Stimulated activated CD8-positive, alpha-beta memory T cell treated with anti-CD3 and anti-CD28 coated beads, Interleukin-15, amount 100 ng/mL, for 48 hours (primary cell): ENCODE measurements at places on chromosomes 1 and 21.
A peak's percentile ranks its signal among the peaks of the same experiment; 100 is the strongest.

DNA sequence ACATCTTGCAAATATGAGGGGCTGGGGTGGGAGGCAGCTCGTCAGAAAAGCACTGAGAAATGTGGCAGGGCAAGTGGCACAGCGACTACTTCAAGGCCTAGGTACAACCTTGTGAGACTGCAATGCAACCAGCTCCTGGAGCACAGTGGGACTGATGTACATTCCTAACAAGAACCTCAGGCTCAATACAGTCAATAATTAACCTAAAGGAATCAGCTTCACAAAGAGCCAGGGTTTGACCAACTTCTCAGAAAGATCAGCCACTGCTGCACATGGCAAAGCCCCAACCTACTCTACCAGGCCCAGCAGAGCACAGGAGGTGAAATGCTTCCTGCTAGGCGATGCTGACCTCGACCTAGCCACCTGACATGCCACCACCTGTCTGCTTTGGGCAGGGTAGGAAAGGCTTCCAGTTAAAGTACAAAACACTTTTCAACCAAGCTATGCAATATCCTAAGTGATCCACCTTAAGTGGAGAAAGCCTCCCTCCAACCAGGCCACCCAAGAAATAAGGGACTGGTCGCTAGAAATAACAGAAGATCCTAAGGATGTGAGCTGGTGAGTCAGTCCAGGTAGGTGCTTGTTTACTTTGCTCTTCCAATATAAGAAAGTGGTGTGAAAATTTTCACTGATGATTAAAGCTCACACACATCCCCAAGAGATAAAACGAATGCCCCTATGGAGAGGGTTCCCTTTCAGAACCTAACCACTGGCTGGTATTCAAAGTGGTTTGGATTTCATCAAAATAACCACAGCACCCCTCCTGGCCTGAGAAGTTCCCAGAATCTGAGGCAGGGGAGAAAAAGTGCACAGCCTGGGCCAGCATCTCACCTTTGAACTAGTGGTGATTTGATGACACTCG lies 2.1 kb downstream of the RIPK4 start:
- no peak for DNase-seq

- no peak for DNase-seq
Measured at GRCh38 chr1:235022341-235022980, 106.2 kb downstream of the TOMM20 start.

GRCh38 chr1:30738040-30738714 lies 14.8 kb upstream of the MATN1 start:
- no peak for DNase-seq

DNA sequence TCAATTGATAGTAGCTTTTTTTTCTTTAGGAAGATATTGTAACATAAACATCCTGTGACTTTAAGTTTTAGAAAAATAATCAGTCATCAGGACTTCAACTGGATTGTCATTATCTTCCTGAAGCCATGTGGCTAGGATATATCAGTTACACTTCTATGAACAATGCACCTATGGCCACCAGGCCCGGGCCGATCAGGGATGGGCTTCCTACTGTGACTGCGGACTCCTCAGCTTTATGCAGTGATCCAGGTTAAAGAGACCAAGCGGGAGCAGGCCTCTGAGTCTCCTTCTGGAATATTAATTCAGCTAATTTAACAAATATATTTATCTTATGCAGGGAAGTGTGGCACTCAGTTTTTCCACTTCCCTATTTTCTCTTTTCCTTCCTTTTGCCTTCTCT lies 200.6 kb downstream of the ADGRL2 start:
- no peak for DNase-seq

DNA sequence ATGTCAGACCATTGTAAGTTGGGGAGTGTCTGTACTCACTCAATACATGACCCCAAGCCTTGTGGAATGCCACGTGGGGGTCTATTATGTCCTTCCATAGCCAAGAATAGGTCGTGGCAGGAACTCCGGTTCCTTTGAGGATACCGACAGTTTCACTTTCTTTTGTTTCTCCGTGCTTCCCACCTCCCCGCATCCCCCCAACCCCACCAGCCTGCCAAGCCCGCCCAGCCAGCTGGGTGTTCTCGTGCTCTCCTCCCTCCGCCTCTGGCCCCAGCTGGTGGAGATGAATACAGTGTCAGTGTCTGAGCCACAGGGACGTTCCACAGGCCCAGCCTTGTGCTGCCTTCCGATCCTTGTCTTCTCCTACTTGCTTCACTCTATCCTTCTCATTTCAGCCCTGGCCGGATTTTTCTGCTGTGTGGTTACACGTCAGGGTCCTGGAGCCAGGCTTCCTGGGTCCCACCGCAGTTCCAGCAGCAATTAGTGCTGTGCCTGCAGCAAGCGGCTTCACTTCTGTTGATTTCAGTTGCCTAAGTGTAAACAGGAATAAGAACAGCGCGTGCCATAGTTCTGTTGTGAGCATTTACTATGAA lies 4.1 kb upstream of the AGTRAP start:
- no peak for DNase-seq

GRCh38 chr1:56057466-56058405 lies 521.6 kb downstream of the PLPP3 start:
- no peak for DNase-seq

DNA sequence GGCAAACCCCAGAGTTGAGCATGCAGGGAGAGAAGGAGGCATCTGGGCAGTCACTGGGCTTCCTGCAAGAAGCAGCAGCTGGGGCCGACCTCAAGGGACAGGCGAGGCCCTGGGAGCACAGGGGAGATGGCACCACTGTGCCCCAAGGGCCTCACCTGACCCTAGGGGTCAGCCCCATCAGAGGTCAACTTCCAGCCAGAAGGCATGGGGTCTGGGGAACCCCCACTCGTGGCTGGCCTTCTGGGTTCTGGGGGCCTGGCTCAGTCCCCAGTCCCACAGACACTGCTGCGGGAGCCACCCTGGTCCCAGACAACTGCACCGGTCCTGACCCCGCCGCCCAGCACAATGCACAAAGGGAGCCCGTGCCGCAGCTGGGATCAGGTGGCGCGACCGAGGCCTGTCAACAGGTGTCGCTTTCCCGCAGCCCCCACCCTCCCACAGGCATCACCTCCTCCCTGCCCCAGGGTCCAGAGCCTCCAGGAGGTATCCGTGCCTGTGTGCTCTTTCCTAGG lies 6.2 kb downstream of the WNT9A start:
- no peak for DNase-seq

GRCh38 chr1:107433635-107434360 lies 293.0 kb downstream of the NTNG1 start:
- DNase-seq, result no peak

DNA sequence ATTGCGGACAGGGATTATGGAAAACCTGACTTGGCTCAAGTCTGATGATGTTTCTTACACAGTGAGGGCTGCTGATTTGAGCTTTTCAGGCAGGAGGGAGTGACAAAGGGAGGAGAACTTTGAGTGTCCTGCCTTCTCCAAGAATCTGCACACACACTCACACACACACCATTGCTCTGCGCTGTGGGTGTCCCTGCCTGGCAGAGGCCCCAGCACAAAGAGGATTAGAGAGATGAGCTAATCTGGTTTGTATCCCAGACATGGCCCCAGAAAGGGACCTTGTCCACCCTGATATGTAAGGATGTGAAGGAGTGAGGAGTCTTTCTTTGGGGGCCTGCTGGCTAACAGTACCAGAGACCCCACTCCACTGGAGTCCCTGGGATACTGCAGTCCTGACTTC lies 5.9 kb upstream of the WNT2B start:
- no peak for DNase-seq

DNA sequence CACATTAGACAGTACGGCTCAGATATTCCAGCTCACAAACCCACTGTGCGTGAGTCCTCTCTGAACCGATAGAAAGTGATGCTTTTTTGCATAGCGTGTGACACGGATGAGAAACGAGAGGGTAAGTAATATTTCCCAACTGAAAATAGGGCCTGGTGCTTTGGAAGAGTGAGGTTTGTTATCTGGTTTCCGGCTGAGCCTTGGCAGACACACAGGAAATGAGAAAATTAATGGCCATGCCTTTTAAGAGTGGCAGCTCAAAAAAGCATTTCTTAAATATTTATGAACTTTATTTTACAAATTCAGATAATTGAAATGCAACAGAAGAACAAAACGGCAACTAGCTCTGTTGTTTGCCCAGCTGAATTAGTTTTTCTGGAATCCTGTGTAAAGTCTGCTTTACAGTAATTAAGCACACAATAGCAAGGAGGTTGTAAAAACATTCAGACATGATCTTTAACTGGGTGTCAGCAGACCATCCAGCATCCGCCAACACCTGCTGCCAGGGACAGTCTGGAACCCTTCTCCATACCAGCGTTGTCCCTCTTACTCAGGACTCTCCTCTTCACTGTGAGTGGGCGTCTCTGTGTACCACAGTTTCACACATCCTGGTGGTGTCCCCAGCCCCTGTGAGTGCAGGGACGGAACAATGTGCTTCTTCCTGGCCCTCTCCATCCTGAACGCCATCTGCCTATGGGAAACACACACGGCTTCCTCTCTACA lies 155.4 kb downstream of the PGBD5 start:
- DNase-seq, result no peak

GRCh38 chr1:44553127-44553758 lies 121.0 kb downstream of the TMEM53 start:
- DNase-seq, result no peak

DNA sequence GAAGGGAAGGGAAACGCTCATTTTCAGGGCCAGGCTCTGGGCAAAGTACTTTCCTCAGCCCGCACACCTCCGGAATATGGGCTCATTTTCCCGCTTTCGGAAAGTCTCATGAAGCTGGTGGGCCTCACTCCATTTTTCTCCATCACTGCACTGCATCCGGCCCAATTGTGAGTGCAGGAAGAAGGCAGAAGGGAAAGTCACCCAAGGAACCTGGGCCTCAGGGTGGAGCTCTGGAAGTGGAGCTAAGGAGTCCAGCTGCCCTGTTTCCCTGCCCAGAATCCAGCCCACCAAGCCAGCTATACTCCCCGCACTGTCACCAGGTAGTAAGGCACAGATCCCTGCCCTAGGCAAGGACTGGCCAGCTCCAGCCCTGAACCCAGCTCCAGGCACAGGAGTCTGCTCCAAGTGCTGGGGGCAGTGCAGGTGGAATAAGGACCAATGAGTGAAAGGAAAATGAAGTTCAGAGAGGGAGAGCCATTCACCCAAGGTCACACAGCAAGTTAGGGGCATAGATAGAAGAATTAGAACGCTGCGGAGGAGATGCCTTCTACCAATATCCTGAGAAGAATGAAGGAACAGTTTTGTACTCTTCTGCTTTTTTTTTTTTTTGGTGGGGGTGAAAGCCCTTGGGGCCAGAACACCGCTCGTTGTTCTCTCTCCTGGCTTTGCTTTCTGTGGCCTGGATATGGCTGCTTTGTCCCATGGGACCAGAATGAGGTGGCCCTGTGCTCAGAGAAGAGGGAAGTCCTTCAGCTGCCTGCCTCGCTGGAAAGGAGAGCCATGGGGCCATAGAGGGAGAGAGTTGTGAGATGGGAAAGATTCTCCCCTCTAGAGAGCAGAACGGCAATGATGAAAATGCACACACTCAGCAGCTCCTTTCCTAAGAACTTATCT lies 10.0 kb downstream of the LRP8 start:
- DNase-seq, result no peak

GRCh38 chr1:194535369-194535768 lies 1349.0 kb upstream of the B3GALT2 start:
- no peak for DNase-seq

- no peak for DNase-seq
Measured at GRCh38 chr1:208010487-208011071, 99.7 kb upstream of the CD34 start.

DNA sequence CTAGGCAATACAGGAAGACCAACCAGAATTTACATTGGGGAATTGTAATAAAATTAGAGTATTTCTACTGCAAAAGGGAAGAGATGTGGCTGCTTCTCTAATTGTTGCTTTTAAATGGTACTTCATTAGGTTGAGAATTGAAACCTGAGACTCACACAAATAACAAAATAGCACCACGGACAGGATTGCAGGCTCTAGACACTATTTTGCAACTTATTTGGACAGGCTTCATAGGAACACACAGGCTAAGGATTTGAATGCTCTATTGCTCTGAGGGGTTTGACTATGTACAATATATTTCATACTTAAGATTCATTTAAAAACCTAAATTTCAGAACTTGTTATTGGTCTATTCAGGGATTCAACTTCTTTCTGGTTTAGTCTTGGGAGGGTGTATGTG lies 79.6 kb downstream of the ATP1B1 start:
- no peak for DNase-seq

GRCh38 chr1:183038913-183039312 lies 15.7 kb downstream of the LAMC1 start:
- DNase-seq, result no peak

- no peak for DNase-seq
Measured at GRCh38 chr1:227841096-227841495, 25.6 kb downstream of the PRSS38 start.

DNA sequence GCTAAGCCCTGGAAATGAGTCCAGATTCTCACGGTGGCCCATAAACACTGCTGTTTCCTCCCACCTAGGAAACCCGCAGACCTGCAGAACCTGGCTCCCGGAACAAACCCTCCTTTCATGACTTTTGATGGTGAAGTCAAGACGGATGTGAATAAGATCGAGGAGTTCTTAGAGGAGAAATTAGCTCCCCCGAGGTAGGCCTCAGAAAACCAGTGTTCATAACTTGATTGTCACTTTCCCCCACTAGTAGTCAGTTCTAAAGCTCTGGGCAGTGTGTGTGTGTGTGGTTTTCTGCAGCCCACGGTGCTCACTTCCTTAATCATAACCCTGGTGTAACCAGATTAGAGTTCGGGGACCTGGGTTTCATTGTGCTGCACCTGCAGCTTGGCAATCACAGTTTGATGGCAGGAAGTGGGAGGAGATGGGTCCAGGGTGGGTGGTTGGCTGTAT lies 39.1 kb downstream of the CLIC6 start:
- peak; percentile 44 for DNase-seq

GRCh38 chr1:2936559-2937515 lies 84.4 kb upstream of the ACTRT2 start:
- no peak for DNase-seq

- no peak for DNase-seq
Measured at GRCh38 chr1:22818061-22818770, 107.6 kb downstream of the EPHB2 start.

- peak; percentile 14 for DNase-seq
Measured at GRCh38 chr1:179706339-179706941, 36.7 kb upstream of the FAM163A start.

- no peak for DNase-seq
Measured at GRCh38 chr1:50656931-50657330, 233.7 kb upstream of the DMRTA2 start.

DNA sequence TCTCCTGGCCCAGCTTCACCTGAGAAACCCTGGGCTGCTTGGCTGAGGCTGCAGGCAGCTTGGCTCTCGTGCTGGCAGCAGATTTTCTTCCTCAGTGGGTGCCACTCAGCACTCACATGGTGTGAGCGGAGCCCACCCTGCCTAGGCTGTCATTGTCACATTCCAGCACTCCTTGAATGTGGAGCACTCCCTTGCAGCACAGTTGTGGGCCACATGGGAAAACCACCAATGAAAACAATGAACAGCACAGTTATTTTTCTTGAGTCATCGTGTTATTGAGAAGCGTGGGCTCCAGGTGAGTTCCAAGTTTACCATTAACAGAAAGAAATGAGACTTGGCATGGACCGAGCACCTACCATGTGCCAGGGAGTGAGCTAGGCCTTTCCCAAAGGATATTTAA lies 27.2 kb upstream of the TRIM67 start:
- DNase-seq, result no peak
